Mucosa of gallbladder (tissue), 1 donor: ENCODE measurements at places on chromosomes 6 and 20. TPM values are rescaled to one million over a fixed set of nuclear protein-coding genes. Genes with fewer than 3 reads are reported as not detected.

DNA sequence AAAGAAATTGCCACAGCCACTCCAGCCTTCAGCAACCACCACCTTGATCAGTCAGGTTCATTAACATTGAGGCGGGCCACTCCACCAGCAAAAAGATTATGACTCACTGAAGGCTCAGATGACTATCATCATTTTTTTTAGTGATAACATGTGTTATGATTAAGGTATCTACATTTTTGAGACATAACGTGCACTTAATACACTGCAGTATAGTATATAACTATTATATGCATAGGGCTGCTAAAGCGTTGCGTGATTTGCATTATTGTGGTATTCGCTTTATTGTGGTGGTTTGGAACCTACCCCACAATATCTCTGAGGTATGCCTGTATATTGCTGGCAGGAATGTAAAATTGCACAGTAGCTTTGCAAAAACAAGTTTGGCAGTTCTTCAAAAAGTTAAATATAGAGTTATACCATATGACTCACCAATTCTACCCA is 6.8 kb upstream of the RIPK1 start:
- no peak for DNase-seq

- DNase-seq = no peak
These were observed 257.8 kb downstream of the GMDS start for GRCh38 chr6:1987640-1988039.

DNA sequence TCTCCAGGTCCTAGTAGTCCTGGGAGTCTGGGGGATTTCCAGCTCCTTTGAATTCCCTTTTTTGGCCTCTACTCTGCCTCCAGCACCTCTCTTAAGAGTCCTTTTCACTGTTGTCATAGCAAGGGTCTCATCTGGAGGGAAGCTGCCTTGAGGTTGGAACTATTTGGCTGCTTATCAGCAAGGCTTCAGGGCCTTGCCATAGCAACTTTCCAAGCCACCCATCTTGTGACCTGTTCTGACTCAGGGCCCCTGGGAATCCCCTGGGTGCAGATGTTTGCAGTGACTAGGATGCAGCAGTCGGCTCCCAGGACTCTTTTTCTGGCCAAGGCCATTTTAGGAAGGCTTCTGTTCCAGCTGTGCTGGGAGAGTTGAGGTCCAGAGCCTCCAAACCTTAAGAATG is 12.4 kb downstream of the PKIG start:
- no peak for DNase-seq

DNA sequence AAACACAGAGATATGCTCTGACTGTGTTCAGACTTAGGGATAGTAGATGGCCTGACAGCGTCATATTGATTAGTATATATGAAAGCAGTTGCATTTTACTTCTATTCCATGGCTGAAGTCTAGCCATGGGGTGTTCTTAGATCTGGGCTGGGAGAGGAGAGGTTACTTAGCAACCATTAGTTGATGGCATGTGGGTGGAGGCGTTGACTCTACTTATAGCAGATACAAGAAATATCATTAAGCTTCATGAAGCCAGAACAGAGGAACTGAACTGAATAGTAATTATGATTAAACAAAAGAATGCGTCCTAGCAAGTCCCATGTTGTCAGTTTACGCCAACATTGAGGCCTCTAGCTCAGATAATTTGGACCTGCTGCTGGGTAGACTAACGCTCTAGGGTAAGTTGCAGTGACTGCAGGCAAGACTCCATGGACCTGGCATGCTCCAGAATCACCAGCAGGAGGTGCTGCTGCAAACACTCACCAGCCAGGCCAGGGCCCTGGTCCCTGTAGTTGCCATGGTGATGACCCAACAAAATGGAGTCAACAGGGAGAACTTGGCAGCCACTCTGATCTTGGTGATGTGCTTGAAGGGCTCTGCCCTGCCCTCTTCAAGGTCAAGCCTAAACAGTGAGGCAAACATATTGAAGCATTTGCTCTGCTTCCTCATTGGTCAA is 477.3 kb downstream of the PREX1 start:
- DNase-seq = no peak

DNA sequence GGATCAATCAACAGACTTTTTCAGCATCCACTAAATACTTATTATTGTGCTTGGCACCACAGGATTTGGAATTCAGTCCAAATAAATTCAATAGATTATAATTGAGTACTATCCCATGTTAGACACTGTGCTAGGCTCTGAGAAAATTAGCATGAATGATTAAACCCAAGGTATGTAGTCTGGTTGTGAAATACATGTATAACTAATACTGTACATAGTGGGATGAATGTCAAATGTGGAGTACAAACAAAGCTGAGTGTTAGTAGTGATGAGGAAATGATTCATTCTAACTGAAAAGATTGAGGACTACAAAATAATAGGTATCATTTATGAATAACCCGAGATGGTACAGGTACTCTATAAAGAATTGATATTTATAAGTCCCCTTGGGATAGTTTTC is 111.9 kb upstream of the FLRT3 start:
- DNase-seq = no peak

DNA sequence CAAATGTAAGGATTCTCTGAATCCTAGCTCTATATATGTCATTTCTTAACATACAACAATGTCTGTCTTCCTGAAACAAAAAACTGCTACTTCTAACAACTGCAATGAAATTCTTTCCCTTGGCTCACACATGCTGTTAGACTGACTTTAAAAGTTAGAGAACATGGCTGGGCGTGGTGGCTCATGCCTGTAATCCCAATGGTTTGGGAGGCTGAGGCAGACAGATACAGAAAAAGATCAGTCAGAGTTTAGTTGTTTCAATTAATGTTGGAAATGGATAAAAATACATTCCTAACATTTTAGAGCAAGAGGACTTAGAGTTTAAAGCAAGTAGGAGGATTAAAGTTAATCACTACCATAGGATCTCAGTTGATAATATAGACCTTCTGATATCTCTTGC is 28.7 kb upstream of the KIAA1586 start:
- no peak for DNase-seq

DNA sequence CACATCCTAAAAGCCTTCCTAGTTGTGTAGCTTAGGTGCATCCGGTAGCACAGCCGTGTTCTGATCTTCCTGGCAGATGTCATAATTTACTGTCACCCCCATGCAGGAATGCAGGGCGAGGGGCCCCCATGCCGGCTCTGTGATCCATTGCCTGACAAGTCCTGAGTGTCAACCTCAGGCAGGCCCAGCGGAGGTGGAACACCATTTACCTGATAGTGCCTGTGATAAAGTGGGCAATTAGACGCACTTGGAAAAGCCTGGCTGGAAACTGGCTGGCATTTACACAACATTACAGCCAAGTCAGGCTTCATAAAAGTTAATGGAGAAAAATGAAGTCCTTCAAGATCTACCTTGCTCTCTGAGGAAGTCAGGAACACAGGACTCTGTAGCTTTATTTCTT is 521.4 kb upstream of the JAG1 start:
- no peak for DNase-seq

The EBF4 gene
- total RNA-seq = 12.7 TPM

The CDSN gene
- 0.17 TPM for total RNA-seq

DNA sequence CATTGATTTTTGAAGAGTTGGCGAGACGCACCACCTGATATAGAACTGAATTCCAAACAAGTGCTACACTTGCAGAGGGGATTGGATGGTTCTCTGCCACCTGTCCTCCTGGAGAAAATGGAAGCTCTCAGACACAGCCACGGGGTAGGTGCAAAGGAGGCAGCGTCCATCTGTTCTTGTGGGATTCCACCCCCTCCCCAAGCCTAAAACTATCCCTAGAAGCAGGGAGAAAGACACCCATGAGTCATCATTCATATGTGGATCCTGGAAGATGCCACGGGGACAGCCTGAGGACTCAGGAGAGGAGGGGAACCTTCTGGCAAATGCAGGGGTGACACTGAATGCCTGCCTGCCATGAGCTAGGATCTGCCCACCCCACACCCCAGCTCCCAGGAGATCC is 171.3 kb upstream of the CST7 start:
- DNase-seq = no peak

DNA sequence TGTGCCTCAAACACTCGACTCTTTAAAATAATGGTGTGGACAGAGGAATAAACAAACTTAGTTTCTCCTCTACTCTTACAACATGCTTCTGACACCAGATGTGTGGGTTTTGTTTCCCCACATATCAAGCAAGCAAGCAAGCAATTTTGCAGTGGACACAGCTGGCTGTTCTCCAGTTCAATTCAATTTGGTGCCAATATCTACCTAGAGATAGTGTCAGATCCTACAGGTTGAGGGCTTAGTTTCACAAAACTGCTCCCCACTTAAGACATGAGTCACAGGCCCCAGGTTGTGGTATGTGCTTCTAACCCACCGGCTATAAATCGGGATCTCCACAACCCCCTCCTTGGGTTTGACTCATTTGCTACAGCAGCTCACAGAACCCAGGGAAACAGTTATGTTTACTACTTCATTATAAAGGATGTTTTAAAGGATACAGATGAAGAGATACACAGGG is 131.4 kb upstream of the TRAF3IP2 start:
- DNase-seq = no peak

The CFAP61 gene
- total RNA-seq = 0.78 TPM

The OTOR gene
- not detected for total RNA-seq

The SIRPG gene
- total RNA-seq = 1.2 TPM

DNA sequence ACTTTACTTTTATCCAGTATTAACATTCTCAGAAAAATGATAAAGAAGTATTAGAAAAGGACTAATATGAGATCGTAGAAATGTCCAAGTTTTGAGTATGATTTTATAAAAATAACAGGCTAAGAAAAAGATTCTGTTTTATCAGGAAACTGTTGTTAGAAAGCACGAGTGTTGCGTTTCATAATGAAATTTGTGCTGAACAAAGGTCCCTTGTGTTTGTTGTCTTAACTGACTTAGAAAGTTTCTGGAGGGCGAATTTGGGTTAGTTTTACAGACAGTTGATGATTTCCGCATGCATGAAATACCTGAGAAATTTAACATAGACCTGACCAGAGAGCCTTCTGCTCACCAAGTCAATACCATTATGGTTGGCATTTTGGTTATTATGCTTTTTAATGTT is 136.0 kb downstream of the FNDC1 start:
- DNase-seq = no peak

The NKAIN4 gene
- total RNA-seq = not detected

DNA sequence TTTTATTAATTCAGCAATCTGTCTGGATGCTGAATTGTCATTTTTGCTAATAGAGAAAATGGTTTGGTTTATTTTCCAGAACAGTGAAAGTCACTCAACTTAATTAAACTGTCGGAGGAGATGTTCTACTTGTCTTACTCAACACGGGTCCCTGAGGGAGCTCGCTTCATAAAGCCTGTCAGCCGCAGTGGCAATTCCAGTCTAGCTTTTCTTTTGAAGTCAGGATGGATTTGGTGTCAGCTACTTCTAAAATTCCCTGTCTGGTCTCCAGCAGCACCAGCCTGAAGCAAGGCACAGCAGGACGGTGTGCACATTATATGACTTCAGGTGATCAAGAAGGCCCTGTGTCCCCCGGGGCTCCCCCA is 261.5 kb downstream of the SLC24A3 start:
- no peak for DNase-seq

DNA sequence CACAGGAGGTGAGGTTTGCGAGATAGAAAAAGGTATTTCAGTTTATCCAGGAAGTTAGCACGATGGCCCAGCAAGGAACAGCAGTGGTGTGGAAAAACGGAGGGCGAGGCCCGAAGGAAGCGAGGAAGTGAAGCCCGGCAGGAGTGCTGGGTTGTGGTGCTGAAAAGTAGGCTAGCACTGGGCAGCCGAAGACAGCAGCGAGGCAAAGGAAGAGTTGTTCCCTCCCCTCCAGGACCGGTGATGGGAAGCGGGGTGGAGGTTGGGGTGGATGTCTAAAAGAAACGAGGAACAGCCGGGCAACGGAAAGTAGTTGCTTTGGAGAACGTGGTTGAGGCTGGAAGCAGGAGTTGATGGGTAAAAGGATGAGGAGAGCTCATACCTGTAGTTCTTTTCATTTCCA is 1.4 kb downstream of the METTL24 start:
- no peak for DNase-seq

GRCh38 chr6:40419377-40419776 is 167.8 kb downstream of the LRFN2 start:
- DNase-seq = peak; percentile 52

GRCh38 chr6:95698271-95698670 is 120.9 kb downstream of the MANEA start:
- no peak for DNase-seq

DNA sequence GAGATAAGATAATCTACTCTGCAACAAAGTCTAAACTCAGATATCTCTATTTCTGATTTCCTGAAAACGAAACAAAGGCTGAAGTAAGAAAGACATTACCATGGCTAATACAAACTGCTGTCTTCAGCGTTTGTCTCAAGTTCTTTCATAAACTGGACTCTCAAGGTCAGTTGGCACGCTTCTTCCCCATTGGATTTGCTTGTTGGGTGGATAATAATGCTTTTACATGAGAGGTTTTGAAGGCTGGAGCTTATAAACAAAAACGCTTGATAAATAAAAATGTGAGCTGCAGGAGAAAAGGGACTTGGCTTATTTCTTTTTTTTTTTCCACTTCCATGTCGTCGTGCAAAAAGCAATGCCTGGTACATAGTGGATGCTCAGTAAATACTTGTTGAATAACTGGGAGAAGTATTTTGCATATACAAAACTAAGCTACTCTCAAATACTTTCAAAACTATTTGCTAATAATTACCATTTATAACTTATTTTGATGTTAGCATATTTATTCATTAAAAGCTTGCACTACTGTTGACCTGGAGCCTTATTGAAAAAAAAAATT is 65.7 kb upstream of the EEF1A1 start:
- peak; percentile 28 for DNase-seq

DNA sequence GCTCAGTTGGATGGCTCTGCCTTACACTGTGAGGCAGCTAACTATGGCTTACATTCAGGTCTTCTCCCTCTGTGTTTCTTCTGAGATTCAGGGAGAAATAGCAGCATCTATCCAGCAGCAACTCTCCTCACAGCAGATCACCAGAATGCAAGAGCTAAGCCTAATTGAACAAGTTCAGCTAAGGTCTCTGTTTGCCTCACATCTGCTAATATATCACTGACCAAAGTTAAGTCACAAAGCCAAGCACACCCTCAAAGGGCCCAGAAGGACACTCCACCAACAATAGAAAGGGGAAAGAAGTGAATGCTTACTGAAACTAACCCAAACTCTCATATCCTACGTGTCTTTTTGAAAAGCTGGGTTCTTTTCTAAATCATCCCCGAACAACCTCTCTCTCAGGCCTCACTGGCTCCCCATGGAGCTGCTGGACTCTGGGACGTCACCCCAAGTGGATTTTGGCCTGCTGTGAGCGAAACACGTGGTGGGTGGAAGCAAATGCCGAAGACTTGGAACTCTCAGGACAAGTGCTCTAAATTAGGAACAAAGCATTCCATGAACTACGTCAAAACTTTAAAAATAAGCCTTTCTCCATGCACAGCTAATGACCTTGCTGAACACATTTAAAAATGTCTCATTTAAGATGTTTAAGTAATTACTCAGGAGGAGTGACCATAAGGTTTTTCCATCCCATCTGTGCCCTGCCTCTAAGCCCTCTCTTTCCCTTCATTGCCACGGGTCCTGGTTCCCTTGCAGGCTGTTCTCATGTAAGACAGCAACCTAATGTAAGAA is 167.5 kb upstream of the PLCB4 start:
- no peak for DNase-seq

GRCh38 chr20:50219600-50219999 is 29.0 kb downstream of the CEBPB start:
- no peak for DNase-seq
